ENCODE measurements at places on chromosomes 16 and 17.
A peak's percentile ranks its signal among the peaks of the same experiment; 100 is the strongest.

- no peak for DNase-seq
Observed at GRCh38 chr17:2214929-2215615, 88.5 kb downstream of the SMG6 start.

DNA sequence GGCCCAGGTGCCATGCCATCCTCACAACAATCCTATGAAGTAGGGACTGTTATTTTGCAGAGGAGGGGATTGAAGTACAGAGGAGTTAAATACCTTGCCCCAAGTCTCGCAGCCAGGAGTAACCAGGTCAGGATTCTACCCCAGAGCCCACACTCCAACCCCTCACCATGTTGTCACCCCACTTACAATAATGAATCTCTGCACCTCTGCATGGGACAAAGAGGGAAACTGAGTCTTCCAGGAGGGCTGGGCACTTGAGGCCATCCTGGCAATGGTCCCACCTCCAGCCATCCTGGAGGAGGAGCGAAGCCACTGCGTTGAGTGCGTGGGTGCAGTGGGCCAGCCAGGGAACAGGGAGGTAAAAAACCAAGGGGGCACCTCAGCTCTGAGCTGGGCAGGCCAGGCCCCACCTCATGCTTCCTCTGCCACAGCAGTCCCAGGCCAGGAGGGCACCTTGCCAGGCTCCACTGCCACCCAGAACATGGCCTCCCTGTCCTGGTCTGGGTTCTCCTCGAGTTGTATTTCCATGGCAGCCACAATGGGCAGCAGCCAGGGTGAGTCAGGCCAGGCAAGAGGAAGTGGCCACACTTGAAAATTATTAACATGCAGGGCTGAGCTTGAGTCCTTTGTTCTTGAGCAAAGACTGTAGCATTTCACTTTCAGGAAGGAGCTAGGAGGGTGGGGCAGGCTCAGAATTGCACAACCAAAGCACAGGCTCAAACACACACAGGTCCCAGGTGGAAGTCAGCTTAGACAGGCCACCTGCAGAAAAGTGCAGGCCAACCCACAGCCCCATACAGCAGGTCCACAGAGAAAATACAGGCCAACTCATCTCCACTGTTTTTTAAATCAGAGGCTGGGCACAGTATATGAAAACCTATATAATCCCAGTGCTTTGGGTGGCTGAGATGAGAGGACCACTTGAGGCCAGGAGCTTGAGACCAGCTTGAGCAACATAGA lies 52.1 kb downstream of the CUEDC1 start:
- DNase-seq = peak; percentile 47

- peak; percentile 6 for DNase-seq
Observed at GRCh38 chr17:19645734-19646201, 2.8 kb upstream of the ALDH3A2 start.

GRCh38 chr17:57355090-57355859 lies 99.0 kb downstream of the MSI2 start:
- no peak for DNase-seq

DNA sequence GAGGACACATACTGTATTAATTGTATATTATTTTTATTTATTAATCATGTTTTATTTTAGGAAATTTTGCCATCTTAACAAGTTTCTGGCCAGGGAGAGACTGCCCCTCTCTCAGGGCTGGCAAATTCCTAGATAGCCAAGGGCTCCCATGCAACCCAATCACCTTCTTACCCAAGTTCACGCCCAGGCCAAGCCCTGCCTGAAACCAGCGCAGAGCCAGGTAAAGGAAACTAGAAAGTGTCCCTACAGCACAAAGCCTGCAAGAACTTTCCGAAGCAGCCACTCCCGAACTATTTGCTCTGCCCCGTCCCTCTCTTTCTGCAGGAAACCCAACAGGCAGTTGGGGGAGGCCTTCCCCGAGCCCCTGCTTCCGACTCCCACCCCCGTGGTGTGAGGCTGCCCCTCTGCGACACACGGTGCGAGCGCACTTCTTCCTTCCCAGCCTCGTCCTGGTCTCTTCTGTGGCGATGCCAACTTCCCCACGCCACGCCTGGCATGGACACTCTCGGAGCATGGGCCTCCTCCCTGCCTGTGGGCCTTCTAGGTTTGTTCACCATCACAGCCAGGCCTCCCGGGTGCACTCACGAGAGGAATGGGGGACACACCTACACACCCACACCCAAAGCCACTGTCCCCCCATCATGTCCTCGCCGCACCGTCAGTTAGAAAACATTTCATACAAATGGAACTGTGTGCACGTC lies 100.4 kb downstream of the ZNF778 start:
- no peak for DNase-seq

DNA sequence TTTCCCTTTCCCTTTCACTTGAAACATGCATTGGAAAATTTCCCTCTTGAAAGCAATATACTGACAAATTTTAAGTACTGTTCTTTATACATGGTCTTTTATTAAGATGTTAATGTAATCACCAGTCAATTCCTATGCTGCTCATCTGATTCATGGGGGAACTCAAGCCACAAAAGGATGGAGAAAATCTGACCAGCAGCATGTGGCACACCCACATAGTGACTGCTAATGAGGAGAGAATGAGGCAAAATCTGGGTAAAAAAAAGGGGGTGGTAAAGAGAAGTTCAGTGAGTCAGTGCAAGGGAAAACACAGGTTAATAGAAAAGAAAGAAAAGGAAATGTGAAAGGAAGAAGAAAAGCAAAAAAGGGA lies 11.3 kb downstream of the RFFL start:
- no peak for DNase-seq

- no peak for DNase-seq
Observed at GRCh38 chr17:53722407-53722806, 100.3 kb upstream of the KIF2B start.

- DNase-seq = peak; percentile 0
Observed at GRCh38 chr17:14926526-14927122, 338.5 kb downstream of the PMP22 start.

GRCh38 chr16:62068747-62069146 lies 32.5 kb upstream of the CDH8 start:
- no peak for DNase-seq

- no peak for DNase-seq
Observed at GRCh38 chr16:12240036-12240435, 263.5 kb downstream of the SNX29 start.

- no peak for DNase-seq
Observed at GRCh38 chr16:49637933-49638672, 217.8 kb downstream of the ZNF423 start.

- DNase-seq = no peak
Observed at GRCh38 chr16:68005786-68006286, 6.6 kb upstream of the DPEP2 start.

GRCh38 chr17:72182371-72182873 lies 61.6 kb downstream of the SOX9 start:
- DNase-seq = no peak

- no peak for DNase-seq
Observed at GRCh38 chr17:77753691-77754245, 204.7 kb upstream of the TNRC6C start.

DNA sequence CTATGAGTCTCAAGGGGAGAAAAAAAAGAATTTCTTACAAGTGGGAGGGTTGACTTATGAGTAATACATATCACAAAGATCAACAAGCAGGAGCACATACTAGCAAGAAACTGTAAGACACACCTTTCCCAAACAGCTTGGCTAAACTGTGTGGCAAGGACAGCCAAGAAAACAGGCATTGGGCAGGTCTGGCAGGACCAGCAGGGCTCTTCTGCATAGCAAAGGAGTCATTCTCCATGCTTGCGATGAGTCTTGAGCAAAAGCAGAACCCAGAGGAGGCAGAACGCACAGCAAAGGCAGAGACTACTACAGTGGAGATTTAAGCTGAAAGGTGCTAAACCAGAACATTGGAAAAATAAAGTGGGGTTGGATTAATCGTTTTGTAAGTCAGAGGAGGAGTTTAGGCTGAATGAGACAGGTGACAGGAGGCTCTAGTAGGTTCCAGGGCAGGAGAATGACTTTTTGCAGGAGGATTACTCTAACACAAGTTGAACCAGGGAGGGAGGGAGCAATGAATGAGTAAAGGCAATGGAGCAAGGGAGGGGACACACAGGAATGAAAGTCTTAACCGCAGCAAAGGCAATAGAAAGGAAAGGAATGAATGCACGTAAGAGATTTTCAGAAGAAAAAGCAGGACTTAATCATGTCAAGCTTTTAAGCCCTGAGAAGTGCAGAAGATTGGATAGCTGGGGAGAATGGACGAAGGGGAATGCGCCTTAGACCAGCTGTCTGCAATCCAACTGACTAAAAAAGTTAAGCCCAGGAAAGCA lies 2.7 kb downstream of the N4BP1 start:
- no peak for DNase-seq

GRCh38 chr16:24975428-24975889 lies 39.7 kb downstream of the ARHGAP17 start:
- DNase-seq = no peak

- no peak for DNase-seq
Observed at GRCh38 chr16:4172070-4172469, 55.8 kb upstream of the ADCY9 start.

DNA sequence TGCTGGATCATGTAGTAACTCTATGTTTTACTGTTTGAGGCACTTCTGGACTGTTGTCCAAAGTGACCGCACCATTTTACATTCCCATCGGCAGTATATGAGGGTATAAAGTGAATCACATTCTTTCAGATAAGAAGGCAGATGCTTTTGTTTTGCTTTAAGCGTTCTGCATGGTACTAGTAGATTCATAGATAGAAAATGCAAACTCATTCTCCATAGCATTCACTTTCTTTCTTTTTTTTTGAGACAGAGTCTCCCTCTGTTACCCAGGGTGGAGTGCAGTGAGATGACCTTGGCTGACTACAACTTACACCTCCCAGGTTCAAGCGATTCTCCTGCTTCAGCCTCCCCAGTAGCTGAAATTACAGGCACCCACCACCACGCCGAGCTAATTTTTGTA lies 40.4 kb downstream of the TANGO6 start:
- no peak for DNase-seq

DNA sequence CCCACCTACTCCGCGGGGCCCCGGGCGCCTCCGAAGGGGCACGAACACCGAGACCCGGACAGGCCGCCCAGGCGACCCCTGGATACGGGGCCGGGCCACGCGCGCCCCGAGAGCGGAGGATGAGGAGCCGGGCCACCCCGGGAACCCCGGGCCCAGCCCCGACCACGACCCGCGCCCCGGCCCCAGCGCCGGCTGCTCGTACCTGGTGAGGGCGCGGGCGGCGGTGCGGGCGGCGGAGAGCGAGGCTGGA lies 192 bp downstream of the FASN start:
- no peak for DNase-seq

DNA sequence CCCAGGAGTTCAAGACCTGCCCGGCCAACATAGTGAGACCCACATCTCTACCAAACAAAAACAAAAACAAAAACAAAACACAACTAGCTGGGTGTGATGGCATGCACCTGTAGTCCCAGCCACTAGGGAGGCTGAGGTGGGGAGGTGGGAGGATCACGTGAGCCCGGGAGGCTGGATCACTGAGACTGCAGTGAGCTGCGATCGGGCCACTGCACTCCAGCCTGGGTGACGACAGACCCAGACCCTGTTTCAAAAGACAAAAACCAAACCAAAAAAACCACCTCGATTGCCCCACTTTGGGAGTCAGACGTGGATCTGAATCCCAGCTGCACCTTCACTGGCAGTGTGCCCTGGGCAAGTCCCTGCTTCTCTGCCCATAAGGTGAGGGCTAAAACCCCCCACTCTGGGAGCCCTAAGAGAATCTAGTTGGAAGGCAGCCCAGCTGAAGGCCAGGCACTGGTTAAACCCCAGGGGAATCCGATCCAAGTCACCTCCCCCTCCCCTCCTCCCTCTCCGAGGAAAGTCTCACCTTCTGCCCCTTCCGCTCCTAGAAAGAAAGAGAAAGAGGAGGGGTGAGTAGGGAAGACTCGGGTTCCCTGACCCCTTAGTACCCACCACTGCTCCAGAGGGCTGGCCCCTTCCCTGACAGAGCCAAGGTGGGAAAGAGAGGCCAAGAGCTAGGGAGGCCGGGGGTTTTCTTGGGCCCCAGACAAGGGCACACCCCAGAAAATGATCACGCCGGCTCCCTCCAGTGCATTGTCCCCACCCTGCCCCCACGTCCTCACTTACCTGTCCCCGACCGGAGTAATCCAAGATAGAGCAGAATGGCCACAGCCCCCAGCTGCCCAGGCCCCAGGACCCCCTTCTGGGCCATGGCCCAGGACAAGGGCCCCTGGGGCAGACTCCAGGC lies 647 bp downstream of the PRSS8 start:
- peak; percentile 39 for DNase-seq

DNA sequence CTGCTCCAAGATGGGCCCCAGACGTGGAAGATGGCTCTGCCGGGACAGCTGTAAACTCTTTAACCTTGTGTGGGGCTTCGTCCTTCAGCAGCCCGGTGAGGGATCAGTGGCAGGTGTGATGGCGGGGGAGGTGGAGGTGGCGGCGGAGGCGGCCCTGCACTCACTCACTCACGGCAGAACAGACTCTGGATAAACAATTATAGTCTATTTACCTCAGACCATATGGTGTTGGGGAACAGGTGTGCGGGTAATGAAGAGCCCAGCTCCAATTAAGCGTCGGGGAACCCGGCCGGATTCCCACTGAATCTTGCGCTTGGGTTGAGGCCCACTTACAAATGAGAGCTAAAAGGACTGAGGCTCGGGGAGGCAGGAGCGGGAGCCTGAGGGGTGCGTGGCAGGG lies 104.3 kb upstream of the SDK2 start:
- DNase-seq = peak; percentile 76

- DNase-seq = no peak
Observed at GRCh38 chr17:30600830-30601494, 123.8 kb downstream of the GOSR1 start.

DNA sequence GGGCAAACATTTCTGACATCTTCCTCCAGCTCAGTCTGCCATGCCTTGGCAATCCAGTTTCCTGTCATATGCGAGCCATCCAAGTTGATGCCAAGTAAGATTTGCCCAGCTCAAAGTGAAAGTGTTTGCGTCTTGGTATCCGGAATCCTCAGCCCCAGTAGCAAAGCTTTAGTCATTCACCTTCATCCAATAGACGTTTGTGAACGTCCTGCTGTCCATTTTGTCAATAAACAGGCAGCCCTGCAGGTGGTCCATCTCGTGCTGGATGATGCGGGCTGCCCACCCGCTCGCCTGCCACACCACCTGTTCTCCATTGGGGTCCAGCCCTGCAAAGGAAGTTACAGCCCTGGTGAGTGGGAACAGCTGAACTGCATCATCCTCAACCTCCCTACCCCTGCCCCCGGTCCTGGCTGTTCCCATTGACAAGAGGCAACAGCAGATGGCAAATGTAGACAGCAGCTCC lies 1.5 kb downstream of the PDF start:
- DNase-seq = no peak

GRCh38 chr17:29566473-29567303 lies at the start of gene ABHD15:
Gene ABHD15 (minus strand): TSS chr17:29567037. CDS start chr17:29566966, 71 bp downstream.
- DNase-seq = peak; percentile 17
